ENCODE measurements at places on chromosomes 13 and 19.

- DNase-seq, result no peak
Measured at GRCh38 chr13:31042481-31043165, 110.2 kb downstream of the TEX26 start.

GRCh38 chr13:27712421-27712820 lies 79.9 kb upstream of the GSX1 start:
- DNase-seq, result no peak

DNA sequence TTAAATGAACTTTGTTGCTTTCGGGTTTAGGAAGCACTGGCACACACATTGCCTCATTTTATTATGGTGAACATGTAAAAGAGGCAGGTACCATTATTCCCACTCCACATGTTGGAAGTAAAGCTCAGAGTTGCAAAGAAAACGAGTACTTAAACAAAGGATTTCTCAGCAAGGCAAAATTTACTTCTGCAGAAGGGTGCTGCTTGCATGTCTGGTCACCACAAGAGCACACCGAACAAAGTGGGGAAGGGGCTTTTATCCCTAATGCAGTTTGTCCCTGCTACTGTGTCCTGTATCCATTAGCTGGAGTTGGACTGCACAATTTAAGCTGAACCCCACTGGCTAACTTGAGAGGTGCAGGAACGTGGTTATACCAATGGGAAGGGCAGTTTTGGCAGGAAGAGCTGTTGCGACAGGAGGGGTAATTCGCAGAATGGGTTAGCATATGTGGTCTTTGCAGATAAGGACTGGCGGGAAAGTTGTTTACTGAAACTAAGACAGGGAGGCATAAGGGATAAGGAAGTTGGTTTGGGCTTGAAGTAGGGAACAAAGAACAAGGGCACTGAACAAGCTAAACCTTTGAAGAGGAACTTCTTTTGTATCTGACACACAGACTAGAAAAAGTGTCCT lies 545.5 kb downstream of the UQCRFS1 start:
- DNase-seq, result no peak

DNA sequence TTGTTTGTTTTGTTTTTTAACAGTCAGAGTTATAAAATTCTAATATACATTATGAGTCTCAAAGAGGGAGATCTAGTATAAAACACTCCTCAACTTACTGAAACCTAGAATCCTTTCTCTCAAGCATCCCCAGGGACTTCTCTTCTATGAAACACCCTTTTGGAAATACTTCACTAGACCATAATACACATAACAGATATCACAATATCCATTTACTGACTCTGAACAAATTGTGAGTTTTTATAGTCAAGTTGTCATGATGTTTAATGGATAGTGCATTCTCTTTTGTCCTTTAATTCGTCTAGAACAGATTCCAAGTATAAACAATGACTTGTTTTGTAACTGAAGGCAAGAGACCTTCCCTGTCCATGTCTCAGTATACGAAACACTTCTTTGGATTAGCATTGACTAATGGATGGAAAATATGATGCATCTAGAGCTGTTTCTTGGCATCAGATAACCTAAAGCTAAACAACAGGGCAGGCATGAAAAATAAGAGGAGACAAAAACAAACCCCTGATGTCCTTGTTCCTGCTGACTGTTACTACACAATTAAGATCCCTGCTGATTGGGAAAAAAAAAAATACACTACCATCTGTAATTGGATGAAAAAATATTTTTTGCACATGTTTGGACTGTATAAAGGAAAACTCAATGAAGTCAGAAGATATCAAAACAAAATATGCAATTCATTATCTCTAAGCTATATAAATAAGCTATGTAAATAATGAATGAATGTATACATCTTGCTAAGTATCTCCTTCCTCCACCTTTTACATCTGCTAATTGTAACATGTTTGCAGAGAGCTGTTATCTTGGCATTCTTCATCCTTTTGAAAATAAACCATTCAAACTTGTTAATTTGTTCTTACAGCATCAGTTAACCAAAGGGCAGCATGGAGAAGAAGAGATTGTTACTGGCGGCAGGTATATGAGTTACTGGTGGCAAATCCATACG lies 214.2 kb downstream of the LACC1 start:
- DNase-seq, result no peak

DNA sequence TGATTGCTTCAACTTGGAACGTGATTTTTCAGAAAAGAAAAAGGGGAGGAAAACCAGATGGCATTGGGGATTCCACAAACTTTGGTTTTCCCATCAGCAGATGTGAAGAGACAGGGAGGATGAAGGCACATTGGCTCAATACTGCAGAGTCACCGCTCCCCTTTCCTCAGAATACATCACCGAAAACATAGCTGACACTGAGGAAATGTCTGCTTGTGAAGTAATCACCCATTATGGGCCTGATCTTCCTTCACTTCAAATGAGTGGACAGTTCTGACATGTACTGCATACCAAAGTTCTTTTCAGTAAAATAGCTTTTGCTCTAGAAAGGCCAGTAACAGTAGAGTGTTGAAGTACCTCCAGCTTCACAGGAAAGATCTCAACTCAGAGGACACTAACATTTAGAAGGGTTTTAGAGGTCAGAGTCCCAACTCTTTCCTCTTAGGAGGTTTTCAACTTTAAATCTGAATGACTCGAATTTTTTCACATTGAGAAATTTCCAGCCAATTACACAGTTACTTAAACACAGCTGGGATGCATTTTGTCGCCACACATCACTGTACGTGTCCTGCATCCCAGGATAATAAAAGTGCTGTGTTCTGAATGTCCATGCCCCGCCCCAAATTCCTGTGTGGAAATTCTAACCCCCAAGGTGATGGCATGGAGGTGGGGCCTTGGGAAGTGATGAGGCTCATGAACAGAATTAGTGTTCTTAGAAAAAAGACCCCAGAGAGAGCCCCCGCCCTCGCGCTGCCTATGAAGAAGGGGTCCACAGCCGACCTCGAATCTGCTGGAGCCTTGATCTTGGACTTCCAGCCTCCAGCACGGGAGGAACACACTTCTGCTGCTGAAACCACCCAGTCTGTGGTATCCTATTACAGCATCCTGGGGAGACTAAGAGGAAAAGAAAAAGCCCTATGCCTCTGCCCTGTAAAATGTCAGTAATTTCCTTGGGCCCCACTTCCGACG lies 77.7 kb downstream of the COL4A1 start:
- DNase-seq, result no peak

DNA sequence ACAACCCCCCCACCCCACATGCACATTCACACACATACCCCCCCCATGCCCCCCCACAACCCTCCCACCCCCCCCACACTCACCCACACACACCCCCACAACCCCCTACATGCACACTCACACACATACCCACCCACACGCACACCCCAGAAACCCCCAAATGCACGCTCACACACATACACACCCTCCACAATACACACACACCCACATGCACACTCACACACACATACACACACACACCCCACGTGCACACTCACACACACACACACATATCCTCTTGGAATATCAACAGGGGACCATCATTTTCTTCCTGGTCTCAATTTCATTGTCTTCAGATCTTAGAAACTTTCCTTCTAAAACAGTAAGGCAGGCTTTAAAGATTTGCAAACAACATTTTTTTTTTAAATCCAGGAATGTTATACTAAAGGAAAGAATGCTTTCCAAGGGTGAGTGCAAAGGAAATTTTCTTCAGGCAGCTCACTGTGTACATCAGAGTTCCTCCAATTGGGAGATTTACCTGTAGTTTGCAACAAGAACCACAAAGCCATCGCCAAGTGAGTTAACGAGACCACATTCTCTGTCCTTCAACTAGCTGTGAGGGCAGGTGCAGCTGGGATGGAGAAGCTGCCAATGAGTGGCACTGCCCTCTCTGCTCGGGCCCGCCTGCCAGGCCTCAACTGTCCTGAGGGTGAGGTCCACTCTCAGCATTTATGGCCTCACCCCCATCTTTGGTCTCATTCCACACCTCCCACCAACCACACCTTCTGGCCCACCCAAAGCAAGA lies 53.0 kb downstream of the MRPL57 start:
- no peak for DNase-seq

- DNase-seq, result no peak
Measured at GRCh38 chr19:19403373-19403901, 2.0 kb upstream of the GATAD2A start.

DNA sequence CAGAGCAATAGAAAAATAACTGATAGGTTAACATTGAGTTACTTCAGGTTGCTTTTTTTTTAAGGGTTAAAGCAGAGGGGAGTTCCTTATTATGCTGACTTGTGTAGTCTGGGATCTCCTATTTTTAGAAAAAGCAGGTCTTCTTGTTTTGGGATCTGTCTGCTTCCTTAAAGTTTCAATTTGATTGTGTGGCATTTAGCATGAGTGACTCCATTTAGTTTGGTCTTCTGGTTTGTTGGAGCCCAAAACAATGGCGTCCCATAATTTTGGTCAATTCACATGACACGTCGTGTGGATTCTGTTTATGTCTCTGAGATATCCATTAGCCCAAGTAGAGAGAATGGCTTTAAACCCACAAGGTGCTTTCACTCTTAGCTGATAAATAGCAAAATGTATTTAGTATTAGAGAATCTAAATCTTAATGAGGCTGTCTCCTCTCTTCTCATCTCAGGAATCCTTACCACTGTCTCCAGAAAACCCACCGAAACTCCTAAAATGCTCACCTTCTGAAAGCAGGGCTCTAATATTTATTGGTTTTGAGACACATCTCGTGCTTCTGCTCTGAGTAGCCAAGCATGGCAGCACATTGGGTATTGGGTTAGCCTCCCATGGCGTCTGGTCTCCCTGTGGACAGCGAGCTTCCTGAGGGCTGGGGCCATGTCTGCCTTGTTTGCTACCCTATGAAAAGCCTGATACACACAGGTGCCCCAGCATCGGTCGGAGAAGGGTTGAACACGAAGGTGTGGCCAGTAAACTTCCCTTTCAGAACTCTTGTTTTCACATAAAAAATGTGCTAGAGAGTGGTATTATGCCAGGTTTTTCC lies 67.2 kb upstream of the GPR183 start:
- DNase-seq, result no peak

- peak; percentile 41 for DNase-seq
Measured at GRCh38 chr19:478236-478903, 17.5 kb upstream of the SHC2 start.

DNA sequence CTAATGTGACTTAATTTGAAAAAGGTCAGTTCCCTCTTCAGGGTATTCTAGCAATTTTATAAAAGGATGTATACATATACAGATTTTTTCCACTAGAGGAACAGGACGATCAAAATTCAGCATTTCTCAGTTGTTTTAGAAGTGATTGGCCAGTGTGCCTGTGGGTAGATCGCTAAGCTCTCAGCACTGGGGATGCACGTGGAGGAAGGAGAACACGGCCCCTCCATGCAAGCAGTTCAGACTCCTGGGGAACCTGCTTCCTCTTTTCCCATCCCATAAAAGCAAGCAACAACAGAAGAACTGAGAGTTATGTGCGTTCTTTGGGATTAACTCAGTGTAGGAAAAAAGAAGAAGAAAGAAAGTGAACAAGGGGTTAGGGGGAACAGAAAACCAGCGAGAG lies 328.8 kb downstream of the FOXO1 start:
- no peak for DNase-seq

- DNase-seq, result no peak
Measured at GRCh38 chr19:39672473-39672872, 16.8 kb downstream of the LGALS16 start.

DNA sequence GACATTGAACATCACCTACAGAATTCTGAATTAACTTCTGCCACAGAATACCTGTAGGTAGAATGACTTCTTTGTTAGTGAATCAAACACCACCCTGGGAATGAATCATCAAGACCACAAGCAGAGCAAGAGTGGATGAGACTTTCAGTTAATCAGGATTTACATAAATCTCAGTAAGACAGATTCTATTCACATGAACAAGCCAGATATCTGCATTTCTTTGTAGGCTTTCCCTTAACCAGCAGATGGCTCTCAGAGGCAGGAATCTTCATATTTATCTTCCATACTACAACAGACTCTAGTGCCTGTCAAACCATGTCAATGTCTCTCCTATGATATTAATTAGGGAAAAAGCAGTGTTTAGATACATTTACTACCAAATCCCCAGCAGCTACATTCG lies 412.1 kb downstream of the KLF12 start:
- DNase-seq, result no peak

DNA sequence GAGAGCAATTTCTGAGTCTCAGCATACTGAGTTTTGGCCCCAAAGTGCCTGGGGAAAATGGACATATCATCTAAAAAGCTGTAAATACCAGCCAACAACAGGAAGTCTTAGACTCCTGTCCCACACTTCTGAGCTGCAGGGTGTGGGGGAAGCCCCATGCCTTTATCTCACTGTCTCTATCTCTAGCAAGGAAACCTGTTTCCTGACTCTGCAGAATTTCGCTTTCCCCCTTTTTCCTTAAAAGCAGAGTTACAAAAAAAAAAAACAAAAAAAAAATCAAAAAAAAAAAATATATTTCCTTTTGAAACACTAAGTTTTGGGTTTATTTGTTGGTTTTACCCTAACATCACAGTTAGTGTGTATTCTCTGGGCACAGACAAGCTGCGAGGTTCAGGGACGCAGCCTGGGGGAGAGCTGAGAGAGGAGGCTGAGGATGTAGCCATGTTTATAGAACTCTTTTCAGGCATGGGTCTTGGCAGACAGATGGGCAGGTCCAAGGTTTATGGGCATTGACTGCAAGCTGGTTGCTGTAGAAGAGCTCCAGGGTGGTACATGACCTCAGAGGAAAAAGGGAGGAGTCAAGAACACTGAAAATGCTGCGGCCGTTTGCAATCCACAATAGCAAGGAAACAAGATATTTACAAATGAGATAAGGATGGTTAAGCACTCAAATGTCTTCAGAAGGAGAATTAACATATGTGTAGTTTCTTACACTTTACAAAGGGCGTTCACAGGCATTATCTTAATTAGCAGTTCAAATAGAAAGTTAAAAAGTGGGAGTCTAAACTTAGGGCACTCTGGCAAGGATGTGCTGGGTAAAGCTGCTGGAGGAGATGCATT lies 4.9 kb downstream of the MBNL2 start:
- DNase-seq, result no peak

DNA sequence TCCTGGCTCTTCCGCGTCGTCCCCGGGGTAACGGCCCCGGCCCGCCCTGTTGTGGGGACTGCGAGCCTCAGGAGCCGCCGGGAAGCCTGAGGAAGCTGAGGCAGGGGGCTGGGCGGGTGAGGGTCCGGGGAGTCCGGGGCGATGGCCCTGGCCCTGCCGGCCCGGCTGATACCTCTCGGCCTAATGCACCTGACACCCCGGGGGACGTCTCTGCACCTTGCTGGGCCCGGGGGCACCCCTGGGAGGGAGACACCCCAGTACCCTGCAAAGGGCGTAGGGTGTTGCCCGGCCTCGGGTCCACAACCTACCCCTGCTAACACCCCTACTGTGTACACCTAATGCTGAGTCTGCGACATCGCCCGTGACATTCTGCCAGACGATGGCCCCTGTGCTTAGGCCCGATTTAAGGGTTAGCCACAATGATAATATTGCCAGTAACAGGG lies 410 bp downstream of the PIN1 start:
- no peak for DNase-seq

GRCh38 chr13:41919031-41919740 lies 41.7 kb downstream of the VWA8 start:
- DNase-seq, result no peak
